ENCODE measurements at places on chromosomes 7 and 10.

- peak; percentile 33 for DNase-seq
Measured at GRCh38 chr7:31744294-31744874, 57.4 kb downstream of the PPP1R17 start.

DNA sequence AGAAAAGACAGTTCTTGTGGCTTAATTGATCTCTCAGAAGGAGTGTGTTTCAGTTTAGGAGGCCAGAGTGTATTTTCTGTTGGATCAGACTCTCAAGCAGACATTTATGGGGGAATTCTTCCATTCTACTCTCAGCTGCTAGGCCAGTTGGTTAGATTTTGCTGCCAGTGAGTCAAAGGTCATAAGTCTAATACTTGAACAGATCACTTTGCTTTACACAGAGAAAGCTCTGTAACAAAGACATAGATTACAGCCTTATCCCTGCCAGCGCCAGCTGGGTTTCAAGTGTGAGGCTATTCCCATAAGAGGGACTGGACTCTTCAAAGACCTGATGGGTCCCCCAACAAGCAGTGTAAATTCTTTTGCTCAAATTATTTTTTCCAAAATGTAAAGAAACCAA, 145.6 kb upstream of the SEMA3C start:
- no peak for DNase-seq

GRCh38 chr7:353746-354325, 63.9 kb downstream of the FOXL3 start:
- DNase-seq, result no peak

DNA sequence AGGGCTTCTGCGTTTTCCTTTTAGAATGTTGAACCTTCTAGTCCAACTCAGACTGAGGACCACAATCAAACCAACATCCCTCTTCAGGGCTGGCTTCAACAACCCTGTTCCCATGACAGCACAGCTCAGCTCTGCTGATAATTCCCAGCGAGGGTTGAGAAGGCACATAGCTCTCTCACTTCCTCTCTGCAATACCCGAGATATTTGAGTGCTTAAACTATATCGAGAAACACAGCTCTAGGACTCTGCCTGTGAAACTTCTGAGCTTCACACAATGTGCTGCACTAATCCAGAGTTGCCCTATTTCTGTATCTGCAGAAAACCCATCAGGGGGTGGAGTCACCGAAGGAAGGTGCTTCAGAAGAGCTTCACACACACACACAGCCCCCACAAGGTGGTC, 1.6 kb upstream of the ADARB2 start:
- no peak for DNase-seq

GRCh38 chr7:41869596-41869995, 166.7 kb upstream of the INHBA start:
- no peak for DNase-seq

DNA sequence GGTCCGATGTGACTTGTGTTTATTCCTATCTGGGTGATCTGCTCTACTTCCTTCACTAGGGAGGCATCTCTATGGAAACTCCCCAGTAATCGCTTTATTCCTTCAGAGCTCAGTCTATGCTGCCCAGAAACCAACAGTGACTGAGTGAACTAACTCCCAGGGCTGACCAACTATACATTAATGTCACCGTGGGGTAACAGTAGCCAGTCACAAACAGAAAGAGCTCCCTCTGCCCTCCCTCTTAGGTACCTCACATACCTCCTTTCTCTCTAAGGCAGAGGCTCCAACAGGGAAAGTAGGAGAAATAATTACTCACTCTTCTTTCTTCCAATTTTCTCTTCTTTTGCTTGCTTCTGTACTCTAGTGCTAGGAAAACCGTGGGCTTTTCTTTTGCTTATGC, 855.0 kb downstream of the REEP3 start:
- DNase-seq, result no peak

- peak; percentile 39 for DNase-seq
Measured at GRCh38 chr10:34721208-34721840, 93.8 kb downstream of the PARD3 start.

DNA sequence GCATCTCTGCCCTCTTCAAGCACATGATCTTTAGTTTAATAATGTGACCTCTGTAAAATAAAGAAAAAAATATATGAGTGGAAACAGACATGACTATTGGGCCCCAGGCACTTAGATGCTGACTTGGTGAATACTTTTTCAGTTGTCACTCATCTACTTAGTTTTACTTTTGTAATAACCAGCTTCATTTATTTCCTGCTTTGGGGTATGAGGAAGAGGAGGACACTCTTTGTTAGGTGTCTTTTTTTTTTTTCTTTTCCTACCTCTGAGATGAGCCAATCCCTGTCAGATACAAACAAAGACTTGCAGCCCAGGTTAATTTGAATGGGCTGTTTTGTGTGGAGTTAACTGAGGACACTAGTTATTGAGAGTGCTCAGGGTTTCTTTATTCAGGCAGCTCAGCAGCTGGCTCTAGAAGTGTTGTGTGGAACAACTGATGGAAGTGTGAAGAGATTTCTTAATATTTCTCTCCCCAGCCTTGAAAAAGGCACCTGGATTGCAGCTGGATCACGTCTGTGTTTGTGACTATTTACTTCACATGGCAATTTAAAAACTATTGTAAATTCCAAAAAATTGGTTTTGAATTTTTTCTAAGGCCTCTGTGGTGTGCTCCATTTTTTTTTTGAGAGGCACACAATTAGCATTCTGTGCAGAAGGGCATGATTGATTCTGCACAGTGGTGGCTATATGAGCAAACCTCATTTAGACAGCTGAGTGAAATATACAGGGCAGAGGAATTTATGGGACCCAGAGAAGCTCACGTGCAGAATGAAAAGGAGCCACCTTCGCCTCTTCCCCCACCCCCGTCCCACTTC, 333.8 kb downstream of the LRMDA start:
- no peak for DNase-seq

GRCh38 chr7:155463114-155463811, 5.3 kb downstream of the EN2 start:
- no peak for DNase-seq

DNA sequence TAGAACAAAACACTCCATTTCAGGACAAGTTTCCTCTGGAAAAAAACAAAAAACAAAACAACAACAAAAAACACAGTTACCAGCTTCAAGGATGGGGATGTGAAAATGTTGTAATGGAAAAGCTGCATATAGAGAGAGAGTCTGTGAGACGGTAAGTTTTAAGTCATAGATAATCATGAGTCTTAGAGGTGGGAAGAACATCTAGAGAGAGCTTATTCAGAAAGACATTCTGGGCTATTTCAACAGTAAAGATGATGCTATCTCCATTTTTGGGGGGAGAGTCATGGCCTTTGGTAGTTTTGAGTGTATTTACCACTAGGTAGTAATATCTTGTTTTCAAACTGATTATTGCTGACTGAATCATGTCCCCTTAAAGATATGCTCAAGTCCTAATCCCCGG, 23.3 kb upstream of the INPP5F start:
- no peak for DNase-seq

DNA sequence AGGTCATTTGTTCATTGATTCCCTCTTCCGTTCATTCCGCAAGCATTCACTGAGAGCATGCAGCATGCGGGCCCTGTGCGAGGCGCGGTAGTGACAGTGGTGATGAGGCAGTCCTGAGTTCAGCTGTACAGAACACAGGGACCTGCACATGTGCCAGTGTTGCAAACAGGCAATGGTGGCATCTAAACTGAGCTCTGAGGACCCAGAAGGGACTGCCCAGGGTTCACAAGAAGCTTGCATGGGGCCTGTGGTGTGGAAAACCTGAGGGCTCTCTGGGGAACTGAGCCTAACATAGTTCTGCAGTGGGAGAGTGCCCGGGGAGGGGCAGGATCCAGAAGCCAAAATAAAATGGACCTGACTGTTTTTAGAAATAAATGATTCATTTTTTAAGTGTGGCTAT, 13.2 kb downstream of the ZNF488 start:
- no peak for DNase-seq

DNA sequence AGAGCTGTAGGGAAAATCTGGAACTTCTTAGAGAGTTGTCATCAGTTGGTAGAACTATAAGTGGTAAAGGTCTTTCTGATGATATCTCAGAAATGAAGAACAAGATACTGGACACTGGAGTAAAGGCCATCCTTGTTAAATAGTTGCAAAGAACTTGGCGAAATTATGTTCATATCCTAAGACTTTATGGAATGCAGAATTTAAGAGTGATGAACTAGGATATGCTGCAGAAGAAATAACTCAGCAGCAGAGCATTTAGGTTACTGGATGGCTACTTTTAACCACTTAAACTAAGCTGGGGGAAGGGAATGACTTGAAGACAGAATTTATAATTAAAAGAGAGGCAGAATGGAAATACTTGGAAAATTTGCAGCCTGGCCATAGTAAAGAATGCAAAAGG, 23.7 kb downstream of the PTEN start:
- no peak for DNase-seq

- no peak for DNase-seq
Measured at GRCh38 chr7:47893238-47893637, 55.0 kb downstream of the PKD1L1 start.

DNA sequence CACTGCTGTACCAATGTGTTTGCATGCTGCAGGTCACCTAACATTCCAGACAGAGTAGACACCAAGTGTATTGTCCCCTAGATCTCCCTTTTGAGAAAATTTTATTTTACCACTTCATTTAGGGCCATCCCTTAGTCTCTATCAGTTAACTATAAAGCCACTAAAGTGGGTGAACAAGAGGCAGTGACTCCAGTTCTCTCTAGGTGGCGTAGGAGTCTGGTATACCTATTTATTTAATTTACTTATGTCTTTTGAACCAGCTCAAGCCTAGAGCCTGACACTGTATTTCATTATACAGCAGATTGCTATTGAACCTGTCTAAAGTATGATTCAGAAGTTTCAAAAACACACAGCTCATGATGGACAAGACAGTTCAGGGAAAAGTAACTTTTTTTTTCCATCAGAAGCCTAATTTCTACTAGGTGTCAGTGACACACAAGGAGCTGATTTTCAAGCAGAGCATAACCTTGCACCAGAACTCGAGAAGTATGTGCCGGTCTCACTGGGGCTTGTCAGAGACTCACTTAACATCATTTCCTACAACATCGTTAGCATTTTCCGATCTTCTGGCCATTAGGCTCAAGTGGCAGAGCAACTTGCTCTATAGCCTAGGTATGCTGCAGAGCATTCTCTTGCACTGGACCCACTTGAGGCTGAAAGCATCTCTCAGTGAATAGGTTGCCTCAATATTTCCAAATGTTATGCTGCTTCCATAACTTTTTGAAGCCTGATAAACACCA, 175.4 kb downstream of the CDC14C start:
- no peak for DNase-seq

GRCh38 chr7:5361446-5362127, 62.0 kb downstream of the TNRC18 start:
- DNase-seq, result no peak

- no peak for DNase-seq
Measured at GRCh38 chr10:50604809-50605208, 18.9 kb downstream of the SGMS1 start.

DNA sequence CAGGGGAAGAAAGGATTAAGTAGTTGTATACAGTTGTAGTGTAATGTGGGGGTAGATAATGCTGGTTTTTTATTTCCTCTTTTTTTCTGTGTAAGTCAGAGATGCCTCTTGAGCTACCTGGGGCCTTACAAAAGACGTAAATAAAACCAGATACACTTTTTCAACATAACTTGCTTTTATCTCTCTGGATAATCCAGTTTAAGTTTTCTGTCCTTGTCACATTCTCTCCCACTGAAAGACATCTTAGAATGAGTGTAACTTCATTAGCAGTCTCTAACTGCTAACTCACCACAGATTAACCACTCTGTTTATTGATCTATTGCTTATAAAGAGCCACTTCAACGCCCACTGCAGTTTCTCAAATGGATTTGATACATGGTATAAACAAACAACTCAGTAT, 64.1 kb upstream of the LRRN3 start:
- DNase-seq, result no peak

- DNase-seq, result no peak
Measured at GRCh38 chr10:110540031-110540430, 27.5 kb upstream of the SMC3 start.

- no peak for DNase-seq
Measured at GRCh38 chr7:153886506-153887441, 165.4 kb upstream of the DPP6 start.

DNA sequence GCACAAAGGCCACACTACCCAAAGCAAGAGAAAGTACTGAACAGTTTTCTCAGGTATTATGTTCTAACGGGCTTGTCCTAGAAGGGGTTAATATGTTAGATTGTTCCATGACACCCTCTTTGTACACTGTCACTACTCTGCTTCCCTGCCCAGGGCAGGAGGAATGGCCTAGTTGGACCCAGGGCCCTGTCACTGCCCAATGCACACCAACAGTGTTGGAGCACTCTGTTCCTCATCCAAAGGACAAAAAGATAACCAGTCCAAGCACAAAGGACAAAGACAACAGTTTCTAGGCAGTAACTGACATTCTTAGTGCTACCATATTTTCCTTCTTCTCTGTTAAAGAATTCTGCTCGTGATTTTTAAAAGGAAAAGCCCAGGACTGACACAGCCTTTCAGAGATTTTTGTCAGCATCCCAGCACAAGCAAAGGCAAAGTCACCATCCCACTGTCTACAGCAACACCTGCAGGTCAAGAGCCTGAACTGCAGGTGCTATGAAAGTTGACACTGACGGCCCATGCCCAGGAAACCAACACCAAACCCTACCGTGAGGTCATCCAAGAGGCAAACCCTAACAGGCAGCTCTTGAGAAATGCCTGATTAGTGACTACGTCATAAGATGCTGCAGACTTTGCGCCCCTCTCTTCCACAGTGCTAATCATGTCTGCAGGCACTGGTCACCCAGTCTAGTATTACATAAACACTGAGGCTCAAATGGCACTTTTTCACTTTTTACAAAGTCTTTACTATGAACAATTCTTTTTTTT, 13.2 kb downstream of the NUDCD3 start:
- peak; percentile 1 for DNase-seq

DNA sequence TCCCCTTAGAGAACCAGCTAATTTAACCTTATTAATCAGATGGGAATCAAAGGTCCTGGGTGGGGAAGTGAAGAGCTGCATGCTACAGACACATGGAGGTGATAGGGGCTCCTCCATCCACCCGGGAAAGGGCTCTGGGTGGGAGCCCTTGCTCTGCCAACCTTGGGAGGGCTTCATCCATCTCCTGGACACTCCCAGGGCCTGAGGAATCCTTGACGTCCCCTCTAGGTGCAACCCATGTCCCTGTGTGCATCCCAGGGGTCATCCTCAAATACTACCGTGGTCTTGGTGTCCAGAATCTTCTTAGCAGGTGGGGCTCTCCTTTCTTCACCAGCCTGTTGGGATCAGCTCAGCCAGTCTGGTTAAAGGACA, 55.4 kb upstream of the IGFBP3 start:
- DNase-seq, result no peak

DNA sequence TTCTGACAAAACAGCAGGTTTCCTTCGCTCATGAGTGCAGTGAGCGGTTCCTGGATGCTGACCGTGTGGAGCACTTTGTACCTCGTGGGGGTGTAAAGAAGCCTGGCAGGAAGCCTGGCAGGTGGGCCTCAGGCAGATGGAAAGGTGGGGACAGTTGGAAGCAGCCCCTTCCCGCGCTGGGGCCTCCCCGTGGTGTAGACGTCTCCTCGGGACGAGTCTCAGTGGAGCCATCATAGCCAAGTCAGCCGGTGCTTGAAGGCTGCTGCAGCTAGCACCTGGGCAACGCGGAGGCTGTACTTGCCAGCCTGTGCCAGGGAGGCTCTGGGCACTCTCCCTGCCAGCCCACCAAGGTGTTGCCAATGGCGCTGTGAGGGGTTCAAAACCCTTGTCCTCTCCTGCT, 154.5 kb downstream of the WDR37 start:
- no peak for DNase-seq

- no peak for DNase-seq
Measured at GRCh38 chr10:118710487-118710886, 44.3 kb downstream of the CACUL1 start.
